ENCODE measurements at places on chromosomes 6 and 20.

DNA sequence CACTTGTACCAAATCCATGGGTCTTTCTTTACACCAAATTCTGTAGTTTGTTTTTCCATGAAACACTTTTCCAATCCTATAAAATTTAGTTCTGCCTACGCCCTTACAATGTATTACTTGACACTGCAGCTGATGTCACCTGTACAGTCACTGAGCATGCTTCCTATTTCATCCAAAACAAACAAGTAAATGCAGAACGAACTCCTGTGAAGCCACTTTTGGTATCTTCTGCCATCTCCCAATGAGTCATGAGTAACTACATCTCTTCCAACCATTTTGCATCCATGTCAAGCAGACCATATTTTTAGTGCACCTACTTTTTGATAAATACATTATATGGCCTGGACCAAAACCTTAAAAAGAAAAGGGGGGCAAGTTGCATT lies 42.4 kb downstream of the HDDC2 start:
- no peak for DNase-seq

- DNase-seq = no peak
Measured at GRCh38 chr6:144131248-144131709, 19.0 kb upstream of the STX11 start.

DNA sequence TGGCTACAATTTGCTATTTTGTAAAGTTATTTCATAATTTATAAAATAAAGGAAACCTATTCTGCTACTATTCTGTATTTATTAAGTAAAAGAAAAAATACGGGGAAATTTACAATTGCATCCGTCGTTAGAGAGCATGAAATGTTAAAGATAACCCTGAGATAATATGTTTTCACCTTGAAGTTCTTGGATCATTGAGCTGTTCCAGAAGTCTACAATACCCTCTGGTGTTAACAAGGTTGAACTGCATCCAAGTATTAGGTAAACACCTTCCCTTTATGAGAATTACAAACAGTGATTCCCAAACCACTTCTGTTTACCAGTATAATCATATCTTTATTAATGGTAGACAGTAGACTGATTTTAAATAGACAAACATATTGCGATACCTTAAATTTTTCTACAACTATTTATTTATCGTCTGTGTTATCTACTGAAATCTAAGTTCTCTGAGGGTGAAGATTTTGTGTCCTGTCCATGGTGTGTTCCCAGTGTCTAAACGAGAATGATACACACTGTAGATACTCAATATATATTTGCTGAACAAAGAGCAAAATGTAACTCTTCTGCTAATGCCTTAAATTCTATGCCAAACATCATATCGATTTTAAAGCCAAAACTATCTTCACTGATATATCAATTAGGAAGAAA lies 28.2 kb downstream of the TBC1D32 start:
- DNase-seq = peak; percentile 59

- no peak for DNase-seq
Measured at GRCh38 chr6:92967362-92967761, 452.0 kb downstream of the EPHA7 start.

GRCh38 chr6:56382416-56382940 lies 135.1 kb upstream of the COL21A1 start:
- DNase-seq = no peak

GRCh38 chr6:105988321-105988720 lies 97.8 kb upstream of the PRDM1 start:
- no peak for DNase-seq

Measured in cerebellar cortex (tissue), 1 donor.